ENCODE measurements at places on chromosomes 2 and 18. TPM values are rescaled to one million over a fixed set of nuclear protein-coding genes. Genes with fewer than 3 reads are reported as not detected.

The CD8B2 gene
- 0.29 TPM for total RNA-seq

The ASB18 gene
- not detected for total RNA-seq

The FIGN gene
- total RNA-seq, result 2.6 TPM

The MRPL44 gene
- 24.3 TPM for total RNA-seq

The POMC gene
- 2.8 TPM for total RNA-seq

GRCh38 chr2:40243581-40244187 is 208.2 kb downstream of the SLC8A1 start:
- no peak overlapping the region for H3K27ac ChIP-seq
- DNase-seq, result no peak
- no peaks in the 10 kb centered on the region for H3K4me1 ChIP-seq
- no peak overlapping the region for H3K4me3 ChIP-seq
- H3K27me3 ChIP-seq, result no peaks in the 10 kb centered on the region
- H3K36me3 ChIP-seq, result no peaks in the 10 kb centered on the region

DNA sequence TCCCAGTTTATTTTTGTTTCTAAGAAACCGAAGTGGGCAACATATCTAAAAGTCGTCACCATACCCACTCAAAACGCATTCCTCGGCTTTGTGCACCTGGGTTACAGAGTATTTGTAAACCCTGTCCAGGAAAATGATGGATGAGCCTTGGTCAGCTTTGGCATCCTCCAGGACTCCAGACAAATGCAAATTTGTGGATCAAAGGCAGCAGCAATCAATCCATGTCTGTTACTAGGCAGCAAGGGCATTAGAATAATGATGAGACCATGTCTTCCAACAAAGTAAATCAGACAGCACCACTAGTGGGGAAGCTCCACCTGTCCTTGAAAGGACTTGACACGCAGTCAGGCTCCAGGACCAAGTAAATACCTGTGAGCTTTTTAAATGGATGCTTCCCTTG is 672.6 kb upstream of the GYPC start:
- H3K4me3 ChIP-seq, result no peak overlapping the region
- H3K36me3 ChIP-seq, result no peaks in the 10 kb centered on the region
- H3K4me1 ChIP-seq, result no peaks in the 10 kb centered on the region
- no peak overlapping the region for H3K27ac ChIP-seq
- DNase-seq, result no peak

- no peaks in the 10 kb centered on the region for H3K4me1 ChIP-seq
- no peaks in the 10 kb centered on the region for H3K36me3 ChIP-seq
- no peak overlapping the region for H3K4me3 ChIP-seq
- H3K27ac ChIP-seq, result no peak overlapping the region
- DNase-seq, result no peak
Observed at GRCh38 chr2:29209551-29209950, 94.3 kb downstream of the CLIP4 start.

GRCh38 chr2:150325656-150326314 is 161.7 kb downstream of the RND3 start:
- no peak for DNase-seq
- H3K4me1 ChIP-seq, result no peaks in the 10 kb centered on the region
- no peak overlapping the region for H3K27ac ChIP-seq
- no peak overlapping the region for H3K4me3 ChIP-seq
- no peaks in the 10 kb centered on the region for H3K27me3 ChIP-seq

DNA sequence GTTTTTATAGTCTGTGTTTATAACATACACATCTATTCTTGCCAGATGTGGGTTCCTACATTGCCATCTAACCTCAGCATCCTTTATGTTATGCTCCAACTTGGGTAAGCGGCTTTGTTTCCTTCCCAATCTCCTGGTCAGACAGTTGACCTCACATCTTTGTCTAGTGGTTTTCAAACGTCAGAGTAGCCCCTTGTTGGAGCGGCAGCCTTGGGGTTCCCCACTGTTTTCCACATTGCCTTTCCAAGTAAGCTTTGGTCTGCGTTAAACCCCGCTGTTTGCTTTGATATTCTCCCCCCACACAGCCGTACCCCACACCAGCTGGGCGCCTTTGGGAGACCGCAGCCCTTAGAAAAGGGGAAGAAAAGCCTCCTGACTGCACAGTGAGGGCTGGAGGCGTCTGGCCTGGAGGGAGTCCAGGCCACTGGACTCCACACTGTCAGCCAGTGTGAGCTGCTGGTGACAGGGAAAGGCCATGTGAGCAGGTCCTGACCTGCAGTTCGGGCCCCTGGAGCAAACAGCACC is 83.3 kb downstream of the MALT1 start:
- no peak overlapping the region for H3K27ac ChIP-seq
- H3K27me3 ChIP-seq, result peaks cover 12% of the 10 kb centered on the region
- no peak overlapping the region for H3K4me3 ChIP-seq
- H3K36me3 ChIP-seq, result peaks cover 5% of the 10 kb centered on the region
- H3K4me1 ChIP-seq, result no peaks in the 10 kb centered on the region

- DNase-seq, result no peak
- no peak overlapping the region for H3K4me3 ChIP-seq
- H3K36me3 ChIP-seq, result no peaks in the 10 kb centered on the region
- no peak overlapping the region for H3K27ac ChIP-seq
Observed at GRCh38 chr2:17800693-17801458, 15.4 kb upstream of the MSGN1 start.

DNA sequence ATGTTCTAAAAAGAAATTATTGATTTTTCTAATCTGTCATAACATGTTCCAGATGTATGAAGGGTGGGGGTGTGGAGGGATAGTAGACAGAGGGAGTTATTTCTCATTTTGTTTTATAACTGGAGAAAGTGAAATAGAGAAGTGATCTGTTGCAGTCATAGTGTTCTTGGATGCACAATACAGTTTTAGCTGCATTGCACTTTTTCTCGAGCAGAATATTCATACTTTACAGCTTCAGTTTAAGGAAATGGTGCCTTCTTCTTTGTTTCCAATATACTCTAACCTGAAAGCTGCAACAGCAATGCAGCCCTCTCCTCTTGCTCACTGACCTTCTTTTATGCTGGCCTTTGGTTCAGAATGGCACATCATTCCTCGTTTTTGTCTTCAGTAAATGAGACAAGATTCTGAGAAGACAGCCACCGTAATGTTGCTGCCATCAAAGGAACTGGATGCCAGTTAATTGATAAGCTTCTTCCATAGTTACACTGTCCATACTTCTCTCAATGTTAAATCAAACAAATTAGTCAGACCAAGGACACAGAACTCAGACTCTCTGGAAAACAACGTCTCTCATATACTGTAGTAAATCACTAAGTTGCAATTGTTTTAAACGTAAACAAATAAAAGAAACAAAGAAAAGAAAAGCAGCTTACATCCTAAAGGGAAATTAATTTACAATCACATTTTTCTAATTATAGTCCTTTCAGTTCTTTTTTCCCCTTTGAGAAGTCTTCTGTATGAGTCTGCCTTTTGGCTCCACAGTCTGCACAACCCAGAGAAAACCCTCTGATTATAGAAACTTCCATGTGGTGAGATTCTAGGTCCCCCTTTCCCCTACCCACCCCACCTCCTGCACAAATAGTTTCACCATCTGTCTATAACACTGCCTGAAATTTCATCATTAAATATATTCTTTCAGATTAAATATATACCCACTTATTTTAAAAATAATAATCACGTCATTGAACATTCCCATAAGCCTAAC is 97.4 kb upstream of the UGP2 start:
- H3K27me3 ChIP-seq, result no peaks in the 10 kb centered on the region
- no peaks in the 10 kb centered on the region for H3K36me3 ChIP-seq
- H3K4me3 ChIP-seq, result no peak overlapping the region

DNA sequence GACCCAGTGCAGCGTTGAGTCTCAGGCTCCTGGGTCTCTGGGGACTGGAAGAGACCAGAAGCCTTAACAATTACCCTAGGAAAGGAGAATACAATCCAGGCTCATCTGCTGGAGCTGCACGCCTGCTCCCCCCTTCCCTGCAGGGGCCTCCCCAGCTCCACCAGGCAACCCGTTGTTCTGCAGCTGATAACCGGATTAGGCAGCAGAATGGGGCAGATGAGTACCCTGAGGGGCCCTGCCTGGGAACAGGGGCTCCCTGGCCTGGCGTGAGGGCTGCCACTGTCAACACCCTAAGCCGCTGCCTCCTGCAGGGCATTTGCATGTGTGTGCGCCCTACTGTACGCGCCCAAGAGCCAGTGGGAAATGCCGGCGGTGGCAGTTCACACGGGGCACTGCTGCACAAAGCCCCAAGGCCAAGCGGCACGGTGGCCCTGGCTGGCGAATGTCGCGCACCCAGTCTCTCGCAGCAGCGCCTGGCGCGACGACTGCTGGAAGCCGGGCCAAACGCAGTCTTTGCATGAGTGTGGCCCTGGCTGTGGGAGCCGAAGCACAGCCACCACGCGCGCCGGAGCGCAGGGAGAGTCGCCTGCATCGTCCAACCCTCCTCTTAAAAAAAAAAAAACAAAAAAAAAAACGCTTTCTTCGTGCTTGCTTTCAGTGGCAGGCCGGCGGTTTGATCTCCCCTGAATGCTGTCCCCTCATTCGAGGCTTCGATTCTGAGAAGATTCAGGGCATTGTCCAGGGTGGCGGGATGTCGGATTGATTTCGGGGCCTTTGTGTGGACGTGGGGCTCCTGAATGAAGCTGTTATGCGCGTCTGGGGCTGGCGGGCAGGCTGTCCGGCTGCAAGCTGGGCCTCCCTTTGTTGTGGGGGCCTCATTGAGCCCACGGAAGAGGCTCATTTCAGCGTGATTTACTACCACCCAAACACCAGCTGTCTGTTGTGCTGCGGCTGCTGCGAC is 63.8 kb downstream of the SETBP1 start:
- H3K27ac ChIP-seq, result no peak overlapping the region
- no peak overlapping the region for H3K4me3 ChIP-seq
- H3K4me1 ChIP-seq, result peaks cover 6% of the 10 kb centered on the region
- no peaks in the 10 kb centered on the region for H3K27me3 ChIP-seq
- H3K36me3 ChIP-seq, result no peaks in the 10 kb centered on the region

- no peak overlapping the region for H3K27ac ChIP-seq
- no peaks in the 10 kb centered on the region for H3K27me3 ChIP-seq
- H3K36me3 ChIP-seq, result no peaks in the 10 kb centered on the region
- DNase-seq, result no peak
- no peaks in the 10 kb centered on the region for H3K4me1 ChIP-seq
- no peak overlapping the region for H3K4me3 ChIP-seq
Observed at GRCh38 chr2:3601561-3602271, 6.8 kb downstream of the COLEC11 start.

DNA sequence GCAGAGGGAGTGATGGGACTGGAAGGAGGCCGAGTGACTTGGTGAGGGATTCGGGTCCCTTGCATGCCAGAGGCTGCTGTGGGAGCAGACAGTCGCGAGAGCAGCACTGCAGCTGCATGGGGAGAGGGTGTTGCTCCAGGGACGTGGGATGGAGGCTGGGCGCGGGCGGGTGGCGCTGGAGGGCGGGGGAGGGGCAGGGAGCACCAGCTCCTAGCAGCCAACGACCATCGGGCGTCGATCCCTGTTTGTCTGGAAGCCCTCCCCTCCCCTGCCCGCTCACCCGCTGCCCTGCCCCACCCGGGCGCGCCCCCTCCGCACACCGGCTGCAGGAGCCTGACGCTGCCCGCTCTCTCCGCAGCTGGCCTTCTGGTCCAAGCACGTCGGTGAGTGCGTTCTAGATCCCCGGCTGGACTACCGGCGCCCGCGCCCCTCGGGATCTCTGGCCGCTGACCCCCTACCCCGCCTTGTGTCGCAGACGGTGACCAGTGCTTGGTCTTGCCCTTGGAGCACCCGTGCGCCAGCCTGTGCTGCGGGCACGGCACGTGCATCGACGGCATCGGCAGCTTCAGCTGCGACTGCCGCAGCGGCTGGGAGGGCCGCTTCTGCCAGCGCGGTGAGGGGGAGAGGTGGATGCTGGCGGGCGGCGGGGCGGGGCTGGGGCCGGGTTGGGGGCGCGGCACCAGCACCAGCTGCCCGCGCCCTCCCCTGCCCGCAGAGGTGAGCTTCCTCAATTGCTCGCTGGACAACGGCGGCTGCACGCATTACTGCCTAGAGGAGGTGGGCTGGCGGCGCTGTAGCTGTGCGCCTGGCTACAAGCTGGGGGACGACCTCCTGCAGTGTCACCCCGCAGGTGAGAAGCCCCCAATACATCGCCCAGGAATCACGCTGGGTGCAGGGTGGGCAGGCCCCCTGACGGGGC is 4.6 kb downstream of the PROC start:
- H3K36me3 ChIP-seq, result no peaks in the 10 kb centered on the region
- DNase-seq, result no peak
- peak overlapping the region; percentile 16 for H3K4me3 ChIP-seq
- no peak overlapping the region for H3K27ac ChIP-seq
- no peaks in the 10 kb centered on the region for H3K4me1 ChIP-seq
- peaks cover 19% of the 10 kb centered on the region for H3K27me3 ChIP-seq

GRCh38 chr18:78720456-78721237 is 259.0 kb upstream of the SALL3 start:
- DNase-seq, result no peak
- H3K27ac ChIP-seq, result no peak overlapping the region
- H3K36me3 ChIP-seq, result no peaks in the 10 kb centered on the region

GRCh38 chr2:101520246-101520645 is 45.3 kb upstream of the RFX8 start:
- no peak overlapping the region for H3K27ac ChIP-seq
- no peaks in the 10 kb centered on the region for H3K27me3 ChIP-seq
- no peaks in the 10 kb centered on the region for H3K36me3 ChIP-seq
- DNase-seq, result no peak
- no peaks in the 10 kb centered on the region for H3K4me1 ChIP-seq
- no peak overlapping the region for H3K4me3 ChIP-seq

- no peaks in the 10 kb centered on the region for H3K4me1 ChIP-seq
- no peak overlapping the region for H3K27ac ChIP-seq
- H3K4me3 ChIP-seq, result no peak overlapping the region
- H3K27me3 ChIP-seq, result no peaks in the 10 kb centered on the region
Observed at GRCh38 chr18:58572181-58572580, 56.7 kb downstream of the ALPK2 start.

DNA sequence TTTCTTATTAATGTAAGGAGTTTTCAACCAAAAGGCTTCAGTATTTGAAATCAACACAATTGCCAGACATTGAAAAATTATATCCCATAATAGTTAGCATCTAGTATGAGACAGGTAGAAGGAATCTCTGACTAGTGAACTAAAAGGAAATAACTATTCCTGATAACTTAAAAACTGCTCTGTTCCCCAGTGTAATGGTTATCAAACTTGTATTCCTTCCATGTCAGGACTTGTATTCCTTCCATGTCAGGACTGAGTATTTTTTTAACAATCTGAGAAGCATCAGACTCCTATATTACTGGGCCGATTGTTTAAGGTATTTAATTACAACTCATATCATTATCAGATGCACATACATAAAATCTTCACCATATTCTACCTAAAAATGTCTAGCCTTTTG is 238.5 kb downstream of the HNMT start:
- no peaks in the 10 kb centered on the region for H3K27me3 ChIP-seq
- H3K4me3 ChIP-seq, result no peak overlapping the region
- no peak for DNase-seq
- H3K27ac ChIP-seq, result no peak overlapping the region
- H3K36me3 ChIP-seq, result no peaks in the 10 kb centered on the region

DNA sequence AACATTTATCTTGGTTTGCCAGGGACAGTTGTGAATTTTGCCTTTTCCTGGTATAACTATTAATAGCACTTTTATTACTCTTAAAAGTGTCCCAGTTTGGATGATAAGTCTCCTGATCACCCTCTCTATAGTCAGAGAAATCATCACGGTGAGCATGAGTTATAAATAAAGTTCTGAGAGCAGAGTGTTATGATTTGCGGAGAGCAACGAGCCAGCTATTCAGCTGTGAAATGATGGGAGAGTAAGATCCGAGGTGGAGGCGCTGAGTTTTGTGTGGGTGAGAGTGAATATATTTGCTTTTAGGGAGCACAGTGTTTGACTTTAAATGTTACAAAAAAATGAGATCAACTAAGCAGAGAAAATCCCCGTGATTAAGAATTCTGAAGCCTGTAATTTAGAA is 179.6 kb downstream of the DSC3 start:
- no peaks in the 10 kb centered on the region for H3K4me1 ChIP-seq
- no peak overlapping the region for H3K27ac ChIP-seq
- H3K27me3 ChIP-seq, result no peaks in the 10 kb centered on the region
- no peaks in the 10 kb centered on the region for H3K36me3 ChIP-seq
- DNase-seq, result no peak
